ENCODE measurements at places on chromosomes 3 and 15.

GRCh38 chr3:126476166-126477060, 722 bp upstream of the ZXDC start:
- peak; percentile 64 for DNase-seq

GRCh38 chr3:107683447-107683846, 160.7 kb downstream of the BBX start:
- DNase-seq: no peak

DNA sequence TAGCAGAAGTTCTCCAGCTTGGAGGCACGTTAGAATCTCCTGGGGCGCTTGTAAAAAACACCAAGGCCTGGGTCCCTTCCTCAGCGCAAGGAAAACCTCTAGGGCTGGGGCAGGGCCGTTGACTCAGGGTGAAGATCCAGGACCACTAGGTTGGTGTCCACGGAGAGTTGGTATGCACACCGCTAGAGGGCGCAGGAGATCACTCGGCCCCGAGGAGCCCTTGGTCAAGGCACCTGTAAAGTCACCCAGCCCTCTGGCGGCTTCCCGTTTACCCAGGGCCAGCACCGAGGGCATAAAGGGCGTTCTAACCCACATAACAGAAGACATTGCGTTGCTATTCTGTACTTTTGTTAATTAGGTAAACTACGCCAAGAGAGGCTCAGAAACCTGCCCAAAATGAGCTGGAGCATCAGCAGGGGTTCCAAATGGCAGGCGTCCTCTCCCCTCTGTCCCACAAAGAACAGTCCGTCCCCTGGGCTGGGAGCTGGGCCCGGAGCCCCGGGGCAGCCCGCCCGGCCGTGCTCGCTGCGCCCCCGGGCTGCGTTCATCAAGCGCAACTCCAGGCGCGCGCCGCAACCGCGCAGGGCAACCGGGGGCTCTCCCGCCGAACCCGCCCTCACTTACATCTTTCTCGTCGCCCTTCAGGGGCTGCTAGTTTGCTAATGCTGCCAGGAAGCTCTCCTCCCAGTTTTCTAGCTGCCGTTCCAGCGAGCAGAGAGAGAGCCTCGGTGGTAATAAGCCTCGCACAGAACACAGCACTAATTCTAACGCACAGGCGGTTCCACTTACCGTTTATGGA, 332.1 kb downstream of the ARRDC4 start:
- DNase-seq: peak; percentile 81

DNA sequence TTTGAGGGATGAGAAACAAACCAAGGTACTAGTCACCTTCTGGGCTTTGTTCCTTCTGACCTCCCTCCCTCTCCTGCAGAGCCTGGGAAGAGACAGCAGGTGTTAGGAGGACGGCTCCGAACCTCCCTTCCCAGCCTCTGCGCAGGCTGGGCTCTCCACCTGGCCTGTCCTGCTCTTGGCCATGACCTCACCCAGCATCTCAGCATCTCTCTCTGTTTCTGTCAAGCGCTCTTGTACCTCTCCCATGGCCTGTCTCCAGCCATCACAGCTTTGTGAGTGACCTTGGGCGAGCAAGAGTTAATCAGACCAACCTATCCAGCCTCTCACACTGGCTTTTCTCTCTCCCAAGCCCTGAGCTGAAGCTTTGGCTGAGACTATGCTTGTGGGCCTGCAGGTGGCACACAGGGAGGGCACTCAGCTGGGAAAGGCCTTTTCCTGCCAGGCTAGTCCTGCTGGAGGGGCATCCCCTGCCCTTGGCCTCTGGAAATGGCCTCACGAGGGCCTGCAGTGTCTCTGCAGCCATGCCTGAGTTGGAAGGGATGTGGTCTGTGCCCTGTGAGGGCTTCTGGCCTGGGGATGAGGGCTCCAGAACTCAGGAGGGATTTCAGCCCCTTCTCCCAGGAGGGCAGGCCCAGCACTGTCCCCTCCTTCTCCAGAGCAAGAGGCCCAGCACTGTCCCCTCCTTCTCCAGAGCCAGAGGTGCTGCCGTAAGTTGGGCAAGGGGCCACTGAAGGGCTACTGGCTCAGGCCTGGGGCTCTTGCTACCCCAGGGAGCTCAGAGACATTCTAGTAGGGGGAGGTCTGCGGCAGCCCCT, 2.1 kb downstream of the CHST13 start:
- DNase-seq: no peak

DNA sequence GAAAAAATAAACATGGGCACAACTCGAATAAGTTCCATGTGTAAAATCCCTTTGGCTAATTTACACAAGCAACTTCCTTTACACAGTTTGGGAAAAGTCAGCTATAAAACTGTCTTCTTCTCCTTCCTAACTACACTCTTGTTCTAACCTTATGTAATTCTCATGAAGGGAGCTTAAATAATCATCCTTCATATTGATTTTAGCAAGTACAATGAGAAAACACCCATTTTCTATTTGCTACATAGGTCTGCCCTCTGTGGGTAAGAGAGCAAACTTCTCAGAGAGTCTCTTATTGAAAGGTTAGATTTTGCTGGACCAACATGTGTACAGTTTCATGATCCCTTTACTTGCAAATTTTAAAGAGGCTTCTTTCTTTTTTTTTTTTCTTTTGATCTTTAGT, 398.5 kb downstream of the ROBO1 start:
- DNase-seq: peak; percentile 8

GRCh38 chr3:139327861-139328260, 16.0 kb upstream of the MRPS22 start:
- no peak for DNase-seq

DNA sequence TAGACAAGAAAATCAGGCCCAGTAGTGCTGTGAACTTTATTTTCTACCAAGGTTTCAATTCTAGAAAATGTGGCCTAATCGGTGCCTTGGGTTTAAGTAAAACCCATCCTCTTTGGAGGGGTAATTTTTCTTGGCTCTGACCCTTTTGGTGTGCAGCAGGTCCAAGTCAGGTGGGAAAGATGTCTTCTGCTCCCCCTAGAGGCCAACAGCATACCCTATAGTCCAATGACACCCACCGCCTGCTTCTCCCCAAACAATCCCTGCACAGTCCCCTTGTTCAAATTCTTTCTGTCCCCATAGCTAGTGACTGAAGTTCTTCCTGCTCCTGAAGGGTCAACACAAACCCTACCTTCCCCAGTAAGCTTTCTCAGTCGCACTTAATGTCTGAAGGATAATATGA, 261.8 kb upstream of the GOLGA6L4 start:
- DNase-seq: peak; percentile 26

- peak; percentile 29 for DNase-seq
Measured at GRCh38 chr15:93231261-93231925, 142.4 kb upstream of the RGMA start.

- no peak for DNase-seq
Measured at GRCh38 chr3:18556503-18557135, 131.5 kb upstream of the SATB1 start.

GRCh38 chr3:8574670-8575322, 69.8 kb downstream of the SSUH2 start:
- no peak for DNase-seq

GRCh38 chr15:52436981-52437380, 91.7 kb downstream of the MYO5A start:
- DNase-seq: no peak

DNA sequence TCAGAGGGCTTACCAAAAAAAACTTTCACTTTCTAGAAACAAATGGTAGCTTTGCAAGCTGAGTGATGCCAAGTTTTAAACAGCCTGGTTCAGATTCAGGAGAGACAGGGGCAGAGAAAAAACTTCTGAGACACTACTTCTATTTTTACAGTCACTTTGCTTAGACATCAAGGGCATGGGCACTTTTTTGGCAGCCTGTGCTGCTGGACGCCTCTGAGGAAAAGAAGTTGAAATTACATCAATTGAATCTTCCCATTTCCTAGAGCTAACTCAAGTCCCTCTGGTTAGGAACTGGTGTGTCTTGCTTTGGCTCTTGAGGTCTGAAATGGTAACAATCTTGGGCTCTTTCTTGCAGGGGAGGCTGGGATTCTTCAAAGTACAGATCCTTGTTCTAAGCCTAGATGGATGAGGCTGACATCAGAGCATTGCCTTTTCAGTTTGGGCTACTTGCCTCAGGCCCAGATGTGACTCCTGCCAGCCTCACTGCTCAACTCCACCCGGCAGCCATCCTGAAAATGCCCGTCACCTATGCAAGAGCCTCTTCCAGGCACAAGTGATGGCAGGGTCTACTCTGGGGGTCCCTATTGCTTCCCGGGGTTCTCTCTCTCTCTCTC, 357.5 kb downstream of the FOXP1 start:
- DNase-seq: no peak

GRCh38 chr3:142857056-142857455, 31.8 kb downstream of the PCOLCE2 start:
- DNase-seq: peak; percentile 87

GRCh38 chr3:128449111-128449638, 17.5 kb downstream of the DNAJB8 start:
- no peak for DNase-seq

- DNase-seq: no peak
Measured at GRCh38 chr3:101159478-101159877, 160.9 kb downstream of the IMPG2 start.

DNA sequence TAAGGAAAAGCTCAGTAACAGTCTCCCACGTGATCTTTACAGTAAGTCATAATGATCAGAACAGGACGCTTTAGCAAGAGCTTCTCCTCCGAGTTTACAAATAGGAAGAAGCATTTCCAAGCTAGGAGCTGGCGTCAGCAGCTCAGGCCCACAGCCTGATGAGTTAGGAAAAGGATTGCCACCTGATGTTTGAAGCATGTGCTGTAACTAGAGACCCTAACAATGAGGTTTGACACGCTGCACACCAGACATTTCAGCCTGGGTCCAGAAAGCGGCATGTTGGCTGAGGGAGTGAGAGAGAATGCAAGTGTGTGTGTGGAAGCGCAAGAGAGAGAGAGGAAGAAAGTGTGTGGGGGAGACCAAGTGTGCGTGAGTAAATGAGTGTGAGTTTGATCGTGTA, 47.3 kb downstream of the TLE3 start:
- no peak for DNase-seq

DNA sequence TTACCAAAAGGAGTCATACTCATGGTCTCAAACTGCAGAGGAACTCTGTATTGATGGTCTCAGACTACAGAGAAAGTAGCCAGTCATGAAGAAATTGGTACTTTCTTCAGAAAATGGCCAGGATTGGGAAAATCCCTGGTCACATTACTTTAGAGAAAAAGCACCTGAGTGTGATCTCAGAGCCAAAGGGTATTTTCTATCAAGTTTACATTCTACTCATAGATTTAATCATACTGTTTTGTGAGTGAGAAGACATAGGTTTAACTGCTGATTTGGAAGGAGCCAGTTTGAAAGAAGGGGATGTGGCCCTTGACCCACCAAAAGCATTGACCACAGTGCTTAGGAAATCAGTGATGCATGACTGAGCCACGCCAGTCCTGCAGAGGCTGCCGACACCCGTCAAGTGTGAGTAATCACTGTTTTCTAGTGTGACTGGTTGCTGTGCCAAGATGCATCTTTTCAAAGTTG, 203.6 kb downstream of the AKAP13 start:
- DNase-seq: no peak

GRCh38 chr3:153210660-153211059, 48.6 kb downstream of the RAP2B start:
- DNase-seq: peak; percentile 32

- no peak for DNase-seq
Measured at GRCh38 chr3:194069421-194070219, 66.3 kb upstream of the HES1 start.

GRCh38 chr3:16350597-16351318, 85.7 kb downstream of the OXNAD1 start:
- no peak for DNase-seq

GRCh38 chr3:197340521-197340871, 42.1 kb upstream of the DLG1 start:
- peak; percentile 38 for DNase-seq

DNA sequence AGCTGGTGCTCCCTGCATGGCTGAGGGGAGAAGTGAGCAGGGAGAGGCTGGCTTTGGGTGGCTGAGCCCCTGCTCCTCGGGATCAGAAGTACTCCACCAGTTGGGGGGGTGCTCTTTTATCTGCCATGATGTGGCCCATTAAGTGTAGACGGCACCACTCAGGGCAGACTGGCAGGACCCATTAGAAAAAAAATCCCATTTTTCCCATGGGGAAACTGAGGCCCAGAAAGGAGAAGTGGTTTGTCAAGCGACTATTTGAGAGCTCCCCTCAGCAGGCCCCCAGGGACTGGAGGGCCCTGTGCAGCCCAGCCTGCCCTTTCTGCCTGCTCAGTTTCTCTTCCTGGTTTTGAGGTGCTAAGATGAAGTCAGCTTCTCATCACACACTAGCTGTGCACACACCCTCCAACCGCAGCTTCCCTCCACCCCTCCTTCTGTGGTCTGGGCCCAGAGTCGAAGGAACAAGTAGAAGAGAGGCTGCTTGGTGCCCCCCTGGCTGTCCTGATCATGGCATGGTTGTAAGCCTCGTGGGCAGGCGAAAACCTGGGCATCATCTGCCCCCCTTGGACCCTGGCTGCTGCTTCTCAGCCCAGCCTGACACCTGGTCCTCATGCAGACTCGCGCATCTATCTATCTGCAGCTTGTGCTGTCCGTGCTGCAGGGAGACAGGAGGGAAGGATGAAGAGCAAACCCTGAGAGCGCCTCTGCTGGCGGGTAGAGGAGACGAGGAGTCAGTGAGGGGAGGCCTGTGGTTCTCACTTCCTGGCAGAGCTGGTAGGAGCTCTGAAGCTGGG, 5.6 kb downstream of the CSK start:
- DNase-seq: peak; percentile 93

DNA sequence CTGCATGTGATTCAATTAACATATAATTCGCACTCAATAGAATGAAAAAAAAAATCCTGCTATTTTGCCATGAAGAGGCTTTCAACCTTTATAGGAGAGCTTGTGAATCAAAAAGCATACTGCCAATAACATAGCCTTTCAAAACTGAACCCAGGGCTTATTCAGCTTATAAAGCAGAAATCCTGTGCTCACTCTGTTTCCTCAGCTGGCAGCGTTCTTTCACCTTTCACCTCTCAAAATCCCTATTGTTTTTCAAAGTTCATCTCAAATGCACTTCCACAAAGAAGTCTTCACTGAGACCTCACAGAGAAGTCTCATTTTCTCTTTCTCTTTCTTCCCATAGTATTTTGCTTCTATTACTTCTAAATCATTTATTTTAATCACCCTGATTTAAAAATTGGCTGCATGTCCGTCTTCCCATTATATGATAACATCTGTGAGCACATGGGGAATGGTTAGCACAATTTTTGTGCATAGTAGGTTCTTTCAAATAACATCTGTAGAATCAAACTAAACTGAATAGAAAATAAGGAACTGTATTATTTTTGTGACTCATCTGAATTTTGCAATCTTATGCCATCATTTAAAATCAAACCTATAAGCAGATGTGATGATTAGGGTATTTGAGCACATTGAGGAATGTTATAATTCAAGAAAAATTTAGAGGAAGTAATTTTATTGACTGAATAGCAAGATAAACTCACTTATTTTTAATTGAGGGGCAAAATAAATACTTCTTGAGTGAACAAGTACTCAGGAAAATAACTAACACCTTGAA, 373.4 kb downstream of the NLGN1 start:
- DNase-seq: no peak

GRCh38 chr15:53401503-53401902, 358.0 kb downstream of the WDR72 start:
- DNase-seq: peak; percentile 67

Measured in mesendoderm (in vitro differentiated cells).